Articular chondrocyte of knee joint (primary cell): ENCODE measurements at places on chromosomes 16 and 17. TPM values are rescaled to one million over a fixed set of nuclear protein-coding genes. Genes with fewer than 3 reads are reported as not detected.

The SHMT1 gene
- total RNA-seq = 12.2 and 16.1 TPM in 2 replicates

The CD79B gene
- 7.5 and 14.1 TPM in 2 replicates for total RNA-seq

The SLC5A10 gene
- total RNA-seq = under 0.01 TPM in 1 of 2 replicates, not detected in the other

The CCL1 gene
- total RNA-seq = not detected in 2 replicates

The KIF18B gene
- total RNA-seq = 2.7 and 3.7 TPM in 2 replicates

The CLEC18B gene
- total RNA-seq = not detected in 2 replicates

The PPY gene
- not detected in 2 replicates for total RNA-seq

The KCTD11 gene
- 8.9 and 11.2 TPM in 2 replicates for total RNA-seq

The CLN3 gene
- total RNA-seq = 15.8 and 18.1 TPM in 2 replicates

The PIRT gene
- total RNA-seq = not detected in 2 replicates

The KRT24 gene
- not detected in 2 replicates for total RNA-seq

The SLC5A2 gene
- not detected in 2 replicates for total RNA-seq

The CCR7 gene
- 0.11 TPM in 1 of 2 replicates, not detected in the other for total RNA-seq

The NPIPB6 gene
- total RNA-seq = 0.65 TPM in 1 of 2 replicates, not detected in the other

The TEX14 gene
- under 0.01 TPM in 1 of 2 replicates, not detected in the other for total RNA-seq

The PGP gene
- 5.7 and 6.1 TPM in 2 replicates for total RNA-seq

The CDC27 gene
- 117 and 119 TPM in 2 replicates for total RNA-seq

The TIGD7 gene
- total RNA-seq = 5.4 and 9.9 TPM in 2 replicates

The DPEP3 gene
- not detected in 2 replicates for total RNA-seq

The CPHXL2 gene
- not detected in 2 replicates for total RNA-seq

The CD300LB gene
- not detected in 2 replicates for total RNA-seq

The KRTAP2-1 gene
- total RNA-seq = not detected in 2 replicates

The CCL8 gene
- 0.97 and 1.2 TPM in 2 replicates for total RNA-seq

The PITPNM3 gene
- total RNA-seq = 7.1 and 8.8 TPM in 2 replicates

The FOXN1 gene
- total RNA-seq = 0.11 and 0.13 TPM in 2 replicates
